ENCODE measurements at places on chromosomes 5 and 9.
A peak's percentile ranks its signal among the peaks of the same experiment; 100 is the strongest.

DNA sequence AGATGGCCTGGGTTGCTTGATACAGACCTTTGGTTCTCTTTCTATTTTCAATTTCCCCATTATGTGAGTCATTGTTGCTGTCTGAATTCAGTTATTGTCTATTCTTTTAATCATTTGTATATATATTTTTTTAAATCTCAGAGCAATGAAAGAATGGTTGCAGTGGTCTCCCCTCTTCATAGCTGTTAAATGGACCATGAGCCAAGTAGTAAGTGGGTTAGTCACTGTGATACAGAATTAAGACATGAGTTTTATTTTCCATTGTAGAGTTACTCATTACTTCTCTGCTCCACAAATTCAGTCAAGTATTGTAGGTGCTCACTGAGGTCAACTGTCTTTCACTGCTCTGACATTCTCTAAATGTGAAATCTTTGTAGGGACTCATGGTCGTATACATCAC, 174.6 kb upstream of the GRAMD2B start:
- no peak for DNase-seq

GRCh38 chr9:97809666-97810344, 43.2 kb upstream of the FOXE1 start:
- no peak for DNase-seq

- DNase-seq: no peak
Measured at GRCh38 chr5:38426490-38426889, 130.0 kb downstream of the LIFR start.

DNA sequence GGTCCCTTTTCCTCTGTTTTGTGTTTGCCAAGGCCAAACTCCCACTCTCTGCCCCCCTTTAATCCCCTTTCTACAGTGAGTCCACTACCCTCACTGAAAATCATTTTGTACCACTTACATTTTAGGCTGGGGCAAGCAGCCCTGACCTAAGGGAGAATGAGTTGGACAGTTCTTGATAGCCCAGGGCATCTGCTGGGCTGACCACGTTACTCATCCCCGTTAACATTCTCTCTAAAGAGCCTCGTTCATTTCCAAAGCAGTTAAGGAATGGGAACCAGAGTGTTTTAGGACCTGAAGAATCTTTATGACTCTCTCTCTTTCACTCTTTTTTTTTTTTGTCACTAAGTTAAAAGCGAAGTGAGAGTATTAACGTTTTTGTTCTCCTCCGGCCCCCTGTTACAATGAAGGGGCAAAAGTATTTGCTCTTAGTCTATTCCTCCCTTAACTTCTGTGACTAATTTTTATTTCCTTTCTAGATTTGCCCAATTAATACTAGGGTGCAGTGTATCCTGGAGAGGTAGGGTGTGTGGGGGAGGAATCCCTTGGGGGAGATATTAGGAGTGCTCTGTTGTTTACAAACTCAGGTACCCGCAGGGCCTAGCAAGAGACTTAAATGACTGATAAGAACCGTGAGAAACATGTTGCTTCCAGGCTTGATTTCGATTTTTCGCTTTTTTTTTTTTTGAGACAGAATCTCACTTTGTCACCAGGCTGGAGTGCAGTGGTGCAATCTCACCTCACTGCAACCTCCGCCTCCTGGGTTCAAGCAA, 14.7 kb downstream of the GM2A start:
- no peak for DNase-seq

DNA sequence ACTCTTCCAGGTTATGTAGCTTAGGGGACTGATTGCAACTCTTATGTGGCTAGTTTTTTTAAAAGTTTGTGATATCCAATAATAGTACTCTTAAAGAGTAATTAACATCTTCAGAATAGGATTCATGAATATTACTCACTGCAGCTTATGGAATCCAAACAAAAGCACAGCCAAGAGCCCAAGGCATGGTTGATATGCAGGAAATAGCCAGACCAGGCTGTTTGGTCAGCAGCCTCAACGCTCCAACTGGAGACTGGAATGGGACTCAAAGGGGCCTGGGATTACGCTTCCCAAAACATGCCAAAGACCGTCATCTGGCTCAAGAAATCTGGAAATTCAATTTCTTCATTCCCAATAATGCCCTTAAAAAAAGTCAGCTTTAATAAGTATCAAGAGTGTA, 268.6 kb downstream of the SEC61B start:
- no peak for DNase-seq

- DNase-seq: peak; percentile 46
Measured at GRCh38 chr5:138148811-138149210, 9.6 kb upstream of the NME5 start.

DNA sequence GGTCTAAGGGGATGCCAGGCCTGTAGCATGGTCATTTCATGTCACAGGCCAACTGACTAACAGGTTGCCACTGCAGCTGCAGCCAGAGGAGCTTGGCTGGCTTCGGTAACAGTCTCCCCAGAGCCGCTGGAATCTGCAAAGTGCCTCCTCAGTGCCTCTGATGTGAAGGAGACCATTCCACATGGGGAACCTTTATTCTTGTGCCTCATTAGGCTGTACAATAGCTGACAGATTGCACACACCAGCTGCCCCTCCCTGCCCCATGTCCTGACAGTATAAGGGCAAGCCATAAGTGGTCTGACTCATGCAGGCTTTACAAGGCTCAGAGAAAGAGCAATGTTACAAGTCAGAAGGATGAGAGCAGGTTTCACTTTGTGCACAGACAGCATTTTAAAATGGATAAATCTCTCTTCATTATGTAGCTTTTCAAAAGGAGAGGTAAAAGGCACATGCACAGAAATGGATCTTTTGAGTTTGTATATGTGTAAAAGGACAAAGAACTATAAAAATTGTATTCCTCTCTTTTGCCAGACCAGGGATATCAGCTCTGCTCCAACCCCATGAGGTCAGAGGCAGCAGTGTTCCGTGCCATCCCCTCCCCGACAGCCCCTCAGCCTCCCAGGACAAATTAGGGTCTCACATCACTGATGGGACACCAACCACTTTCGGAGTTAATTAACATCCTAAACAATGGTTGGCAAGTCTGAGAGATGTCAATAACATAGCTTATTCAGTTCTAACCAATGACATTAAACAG, 467.8 kb downstream of the TMEM232 start:
- DNase-seq: no peak

- no peak for DNase-seq
Measured at GRCh38 chr9:34891386-34891785, 66.7 kb upstream of the PHF24 start.

- no peak for DNase-seq
Measured at GRCh38 chr9:92048924-92049625, 66.1 kb downstream of the SPTLC1 start.

- DNase-seq: no peak
Measured at GRCh38 chr9:79049371-79049770, 522.4 kb upstream of the TLE4 start.

DNA sequence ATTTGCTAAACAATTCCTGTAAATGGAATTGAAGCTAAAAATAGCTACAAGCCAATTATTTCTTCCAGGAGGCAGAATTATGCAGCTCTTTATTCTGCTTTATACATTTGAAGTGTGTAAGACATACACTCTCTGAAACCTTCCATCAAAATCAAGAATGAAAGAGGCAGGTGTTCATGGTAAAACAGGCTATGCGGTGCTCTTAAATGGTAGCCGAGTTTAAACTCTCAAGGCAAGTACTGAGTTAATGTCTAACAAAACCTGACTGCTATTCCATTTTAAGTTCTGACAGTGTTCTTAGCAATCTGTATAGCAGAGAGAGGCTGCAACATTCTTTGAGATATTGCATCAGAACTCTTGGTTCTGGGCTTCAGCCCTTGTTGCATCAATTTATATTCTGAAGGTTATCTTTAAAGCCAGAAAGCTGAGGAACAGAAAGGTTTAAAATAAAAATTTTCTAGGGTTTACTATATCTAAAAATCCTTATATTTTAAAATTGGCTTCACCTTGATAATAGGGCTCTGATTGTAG, 248.3 kb upstream of the CCNG1 start:
- DNase-seq: no peak

DNA sequence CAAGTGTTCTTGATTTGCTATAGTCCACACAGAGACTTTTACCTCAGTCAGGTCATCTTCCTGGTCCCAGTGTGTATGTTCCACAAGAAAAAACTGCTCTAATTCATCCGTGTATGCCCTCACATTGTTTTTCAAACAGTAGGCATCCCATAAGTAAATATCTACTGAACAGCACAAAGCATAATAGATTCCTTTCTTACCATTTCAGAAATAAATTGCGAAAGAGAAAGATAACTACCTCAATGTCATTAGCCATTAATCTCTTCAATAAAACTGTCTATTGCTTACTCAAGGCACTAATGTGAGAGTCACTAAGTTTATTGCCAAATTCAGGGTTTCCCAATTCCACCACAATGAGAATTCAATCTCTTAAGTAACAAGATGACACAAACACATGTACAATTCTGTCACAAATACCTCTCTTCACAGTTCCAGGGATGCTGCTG, 9.6 kb downstream of the FBXW2 start:
- no peak for DNase-seq

DNA sequence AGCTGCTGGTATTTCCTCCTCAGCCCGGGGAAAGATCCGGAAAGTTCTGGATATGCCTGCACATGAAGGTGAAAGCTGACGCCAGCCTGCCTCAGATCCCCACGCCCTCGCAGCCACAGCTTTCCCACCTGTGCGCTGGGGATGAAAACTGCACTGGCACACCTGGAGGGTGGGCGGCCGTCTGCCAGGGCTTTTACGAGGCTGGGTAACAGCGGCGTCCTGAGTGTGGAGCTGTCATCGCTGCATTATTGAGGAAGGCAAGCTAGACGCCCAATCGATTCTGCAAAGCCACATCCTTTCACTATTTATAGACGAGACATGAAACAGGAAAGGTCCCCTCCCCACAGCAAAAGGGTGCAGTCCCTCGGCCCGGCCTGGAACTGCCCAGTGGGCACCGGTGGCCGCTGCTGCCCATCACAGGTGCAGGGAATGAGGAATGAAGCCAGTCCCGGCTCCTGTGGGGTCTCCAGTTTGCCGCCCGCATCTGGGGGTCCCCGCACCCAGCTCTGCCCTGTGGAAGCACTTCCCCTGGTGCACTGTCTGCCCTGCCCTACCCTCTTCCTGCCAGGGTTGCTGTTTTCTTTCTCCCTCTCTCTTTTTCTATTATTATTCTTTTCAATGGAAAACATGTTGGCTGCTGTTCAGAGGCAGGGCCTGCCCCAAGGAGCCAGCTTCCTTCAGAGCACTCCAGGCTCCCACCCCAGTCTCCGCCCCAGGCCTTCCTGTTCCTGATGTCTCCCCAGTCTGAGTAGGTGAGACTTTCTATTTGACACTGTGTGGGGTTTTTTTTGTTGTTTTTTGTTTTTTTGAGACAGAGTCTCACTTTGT, 7.0 kb downstream of the NOTCH1 start:
- no peak for DNase-seq

DNA sequence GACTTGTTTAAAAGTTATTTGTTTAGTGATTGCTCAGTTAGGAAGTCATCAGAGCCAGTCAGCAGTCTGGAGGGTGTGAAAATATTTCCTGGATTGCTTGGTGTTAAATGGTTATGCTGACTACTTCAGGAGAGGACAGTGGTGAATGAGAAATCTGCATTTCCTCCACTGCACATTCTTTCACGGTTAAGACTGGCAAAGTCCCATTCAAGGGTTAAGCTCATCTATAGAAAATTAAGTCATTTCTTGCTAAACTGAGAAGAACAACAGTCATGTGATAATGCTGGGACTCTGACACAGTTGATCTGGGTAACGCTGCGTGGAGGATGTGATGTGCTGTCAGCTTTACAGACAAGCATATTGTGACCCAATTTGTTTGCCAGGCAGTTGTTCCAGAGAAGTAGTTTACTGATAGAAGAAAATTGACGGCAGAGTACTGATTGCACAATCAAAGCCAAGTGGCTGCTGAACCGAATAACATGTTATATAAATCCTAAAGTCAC, 80.4 kb downstream of the GRAMD2B start:
- DNase-seq: no peak

- DNase-seq: no peak
Measured at GRCh38 chr9:27437652-27438373, 86.3 kb upstream of the IFNK start.

DNA sequence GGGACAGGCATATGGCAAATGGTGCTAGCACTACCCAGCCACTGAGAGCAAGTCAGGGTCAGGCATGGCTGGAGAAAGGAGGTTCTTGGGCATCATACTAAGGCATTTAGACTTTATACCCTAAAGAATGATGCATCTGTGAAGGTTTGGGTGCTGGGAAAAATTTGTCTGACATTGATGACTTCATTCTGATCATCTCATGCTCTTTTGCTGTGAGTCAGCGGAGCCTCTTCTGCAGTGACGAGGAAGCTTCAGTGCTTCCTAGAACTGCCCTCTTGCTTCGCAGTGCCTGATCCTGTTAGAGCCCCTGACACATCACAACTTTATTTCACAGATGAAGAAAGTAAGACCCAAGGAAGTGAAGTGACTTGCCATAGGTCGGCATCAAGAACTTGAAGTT, 266.6 kb upstream of the GAS1 start:
- no peak for DNase-seq

DNA sequence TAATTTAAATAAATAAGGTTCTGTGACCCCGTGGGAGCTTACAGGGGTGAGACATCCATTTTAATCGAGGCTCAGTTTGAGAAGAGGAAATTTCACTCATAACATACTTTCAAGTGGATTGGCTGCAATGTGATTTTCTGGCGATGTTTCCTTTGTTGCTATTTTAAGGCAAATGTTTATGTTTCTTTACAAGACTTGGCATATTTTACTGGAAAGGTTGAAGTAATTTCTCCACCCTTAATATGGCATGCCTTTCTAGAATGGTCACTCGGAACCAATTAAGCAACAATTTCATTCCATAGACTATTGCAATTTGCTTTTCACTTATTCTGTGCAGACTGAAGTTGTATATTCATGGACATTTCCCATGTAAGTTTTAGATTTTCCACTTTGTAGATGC, 438.0 kb upstream of the WWC1 start:
- no peak for DNase-seq

DNA sequence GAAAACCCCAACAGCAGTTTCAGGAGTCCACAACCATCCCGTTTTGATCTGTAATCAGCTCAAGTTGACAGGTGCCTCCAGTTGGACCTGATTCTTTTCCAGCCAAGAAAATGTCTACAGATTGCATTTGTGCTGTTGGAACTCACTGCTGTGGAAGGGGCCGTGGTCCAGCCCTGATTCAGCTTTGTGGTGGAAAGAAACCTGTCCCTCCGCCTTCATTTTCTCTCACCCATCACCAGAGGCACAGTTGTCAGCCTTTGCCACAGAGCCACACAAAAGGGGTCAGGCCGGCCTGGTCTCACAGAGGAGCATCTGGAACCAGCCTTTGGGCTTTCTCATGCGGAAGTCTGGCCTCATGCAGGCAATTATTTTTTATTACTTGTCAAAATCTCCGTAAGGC, 483.6 kb downstream of the GADD45G start:
- no peak for DNase-seq

DNA sequence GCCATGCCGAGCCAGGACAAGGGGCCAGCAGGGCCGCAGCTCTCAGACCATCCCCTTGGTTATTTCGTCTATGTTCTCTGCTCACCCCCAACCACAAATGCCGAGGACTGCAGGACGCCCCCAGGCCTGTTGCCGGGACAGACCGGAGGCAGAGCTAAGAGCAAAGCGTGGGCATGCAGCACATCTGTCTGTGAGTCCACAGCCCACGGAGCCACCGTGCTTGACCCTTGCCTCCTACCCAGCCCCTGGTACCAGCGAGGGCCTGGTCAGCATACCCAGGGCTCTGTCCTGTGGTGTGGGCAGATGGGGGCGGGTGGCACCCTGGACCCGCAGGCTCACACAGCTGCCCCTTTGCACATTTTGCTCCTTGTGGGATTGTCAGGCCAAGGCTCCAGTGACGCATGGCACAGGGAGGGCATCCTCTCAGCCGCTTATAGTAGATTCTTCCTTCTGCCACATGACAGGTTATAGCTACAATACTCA, 4.7 kb downstream of the BRD3 start:
- DNase-seq: no peak

GRCh38 chr5:116585227-116585626, 10.6 kb upstream of the SEMA6A start:
- no peak for DNase-seq

Measured in HCT116 (cell line).